Non-pigmented ciliary epithelial cell (primary cell): ENCODE measurements at places on chromosomes 4 and X.

- DNase-seq, result no peak
Measured at GRCh38 chrX:136572030-136572429, 40.0 kb downstream of the VGLL1 start.

GRCh38 chr4:8855818-8856245 is 15.8 kb downstream of the HMX1 start:
- no peak for DNase-seq

DNA sequence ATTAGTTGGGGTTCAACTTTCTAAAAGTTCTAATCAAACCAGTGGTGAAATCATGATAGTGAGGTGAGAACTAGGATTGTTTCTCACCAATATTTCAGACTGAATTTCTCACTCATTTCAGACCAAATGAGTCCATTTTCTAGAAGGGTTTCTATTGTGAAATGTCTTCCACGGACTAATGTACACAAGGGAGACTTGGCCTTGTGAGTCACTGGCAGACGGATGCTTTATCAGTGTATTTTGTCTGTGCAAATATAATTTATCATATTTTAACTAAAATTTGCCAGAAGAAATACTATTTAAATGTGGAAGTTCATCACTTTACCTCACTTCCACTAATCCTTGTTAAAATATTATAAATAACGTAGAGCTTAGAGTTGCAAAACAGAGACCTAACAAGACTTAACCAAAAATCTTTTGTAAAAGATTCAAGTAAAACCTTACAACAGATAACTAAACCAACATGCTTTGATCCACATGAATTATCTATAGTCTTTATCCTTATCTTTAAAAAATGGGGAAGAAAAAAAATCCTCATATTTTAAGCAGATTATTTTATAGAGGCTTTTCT is 506.0 kb upstream of the FAM241A start:
- no peak for DNase-seq

DNA sequence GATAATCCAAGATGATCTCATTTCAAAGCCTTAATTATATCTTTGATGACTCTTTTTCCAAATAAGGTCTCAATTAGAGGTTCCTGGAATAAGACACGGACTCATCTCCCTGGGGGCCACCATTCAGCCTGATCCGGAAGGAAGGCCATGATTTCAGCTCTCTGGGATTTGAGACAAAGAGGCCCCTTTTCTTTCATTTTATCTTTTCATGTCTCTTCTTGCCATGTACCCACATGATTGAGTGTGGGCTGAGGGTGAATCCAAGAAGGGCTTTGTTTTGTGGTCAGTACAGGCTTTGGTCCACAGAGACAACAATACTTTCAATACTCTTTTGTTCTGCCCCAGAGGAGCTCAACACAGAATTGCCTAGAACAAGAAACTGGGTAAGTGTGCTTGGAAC is 261.2 kb downstream of the TRIML1 start:
- DNase-seq, result no peak

DNA sequence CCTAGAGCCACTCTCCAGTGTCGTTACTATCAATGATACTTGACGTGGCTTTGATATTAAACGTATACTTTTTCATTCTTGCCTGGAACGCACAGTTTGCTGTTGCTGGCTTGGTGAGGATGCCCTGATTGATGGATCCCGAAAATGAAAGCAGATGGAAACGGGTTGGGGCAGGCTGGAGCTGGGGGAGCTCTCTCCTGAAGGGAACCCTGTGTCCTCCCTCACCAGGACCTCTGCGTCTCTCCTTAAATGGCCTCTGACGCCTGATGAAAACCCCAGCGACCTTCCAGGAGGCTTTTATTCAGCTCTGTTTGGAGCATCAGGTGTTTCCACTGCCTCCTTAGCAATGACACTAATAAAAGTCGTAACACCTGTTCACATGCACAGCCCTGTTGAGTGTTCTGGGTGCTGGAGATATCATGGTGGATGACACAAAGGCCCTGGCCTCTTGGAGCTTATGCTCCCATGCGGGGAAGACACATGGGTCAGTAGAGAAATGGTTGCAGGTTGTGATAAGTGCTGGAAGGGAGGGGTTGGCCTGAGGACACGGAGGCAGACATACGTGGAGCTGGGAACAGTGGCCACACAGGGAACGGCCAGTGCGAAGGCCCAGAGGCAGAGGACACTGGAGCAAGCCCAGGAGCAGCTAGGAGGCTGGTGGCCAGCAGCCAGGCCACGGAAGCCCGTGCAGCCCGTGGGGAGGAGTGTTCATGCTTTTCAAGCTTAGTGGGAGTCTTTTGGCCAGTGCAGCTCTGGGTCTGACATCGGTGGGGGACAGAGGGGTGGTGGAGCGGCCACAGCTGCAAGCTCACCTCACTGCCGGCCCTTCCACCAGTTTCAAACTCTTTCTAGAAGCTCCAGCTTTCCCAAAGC is 7.5 kb downstream of the MSANTD1 start:
- DNase-seq, result no peak

- no peak for DNase-seq
Measured at GRCh38 chr4:173807347-173807746, 277.3 kb upstream of the HAND2 start.

GRCh38 chrX:53184836-53185235 is 40.2 kb downstream of the KDM5C start:
- peak; percentile 40 for DNase-seq

DNA sequence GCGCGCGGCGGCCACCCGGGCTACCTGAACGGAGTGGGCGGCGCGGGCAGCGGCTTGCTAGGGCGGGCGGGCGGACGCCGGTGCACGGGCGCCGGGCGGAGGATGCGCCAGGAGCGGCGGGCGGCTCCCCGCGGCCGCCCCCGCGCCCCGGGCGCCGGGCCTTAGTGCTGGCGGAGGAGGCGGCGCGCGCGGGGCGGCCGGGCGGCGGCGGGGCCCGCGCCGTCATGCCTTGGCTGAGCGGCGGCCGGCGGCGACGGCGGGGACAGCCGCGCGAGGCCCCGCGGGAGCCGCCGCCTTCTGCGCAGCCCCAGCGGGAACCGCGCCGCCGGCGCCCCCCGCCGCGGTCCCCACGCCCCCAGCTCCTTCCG is 48.2 kb downstream of the CLDN34 start:
- no peak for DNase-seq

- no peak for DNase-seq
Measured at GRCh38 chr4:124433044-124433443, 279.5 kb downstream of the ANKRD50 start.

DNA sequence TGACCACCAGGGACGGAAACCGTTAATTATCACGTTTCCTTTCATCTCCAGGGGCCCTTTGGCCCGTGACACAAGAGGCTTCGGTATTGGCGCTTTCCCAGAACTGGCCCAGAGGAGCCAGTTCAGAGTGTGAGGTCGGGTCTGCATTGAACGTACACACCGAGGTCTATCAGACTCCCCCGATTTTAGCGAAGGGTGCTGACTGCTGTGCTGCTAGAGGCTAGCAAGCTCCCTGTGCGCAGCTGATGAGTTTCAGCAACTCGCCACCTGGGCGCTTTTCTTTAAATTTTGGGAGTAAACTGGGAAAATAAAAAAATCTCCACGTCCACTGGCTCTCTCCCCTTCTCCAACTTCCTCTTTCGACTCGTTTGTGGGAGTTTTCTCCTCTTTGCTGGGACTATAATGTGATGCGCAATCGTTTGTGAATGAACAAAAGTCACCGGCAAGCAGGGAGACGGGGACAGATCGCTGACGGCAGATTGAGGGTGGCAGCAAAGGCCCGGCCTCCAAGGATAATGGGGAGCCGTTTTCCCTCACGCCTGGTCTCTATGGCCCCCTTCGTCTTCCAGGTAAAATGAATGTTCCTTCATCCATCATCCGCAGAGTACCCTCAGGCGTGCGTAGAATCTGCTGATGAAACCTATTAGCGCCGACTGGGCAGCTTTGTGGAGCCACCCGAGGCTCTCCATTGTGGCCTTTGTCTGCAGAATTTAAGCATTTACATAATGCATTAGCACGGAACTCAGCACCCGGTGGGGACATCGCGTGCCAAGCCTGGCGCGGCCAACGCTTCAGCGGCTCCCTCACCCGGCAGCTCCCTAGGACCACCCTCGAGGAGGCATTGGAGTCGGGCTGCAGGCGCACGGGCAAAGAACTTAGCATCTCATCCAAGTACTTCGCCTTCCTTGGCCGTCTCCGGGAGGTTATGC is 1.6 kb upstream of the LRAT start:
- DNase-seq, result no peak

- DNase-seq, result no peak
Measured at GRCh38 chrX:48022100-48022499, 15.3 kb downstream of the SPACA5 start.

DNA sequence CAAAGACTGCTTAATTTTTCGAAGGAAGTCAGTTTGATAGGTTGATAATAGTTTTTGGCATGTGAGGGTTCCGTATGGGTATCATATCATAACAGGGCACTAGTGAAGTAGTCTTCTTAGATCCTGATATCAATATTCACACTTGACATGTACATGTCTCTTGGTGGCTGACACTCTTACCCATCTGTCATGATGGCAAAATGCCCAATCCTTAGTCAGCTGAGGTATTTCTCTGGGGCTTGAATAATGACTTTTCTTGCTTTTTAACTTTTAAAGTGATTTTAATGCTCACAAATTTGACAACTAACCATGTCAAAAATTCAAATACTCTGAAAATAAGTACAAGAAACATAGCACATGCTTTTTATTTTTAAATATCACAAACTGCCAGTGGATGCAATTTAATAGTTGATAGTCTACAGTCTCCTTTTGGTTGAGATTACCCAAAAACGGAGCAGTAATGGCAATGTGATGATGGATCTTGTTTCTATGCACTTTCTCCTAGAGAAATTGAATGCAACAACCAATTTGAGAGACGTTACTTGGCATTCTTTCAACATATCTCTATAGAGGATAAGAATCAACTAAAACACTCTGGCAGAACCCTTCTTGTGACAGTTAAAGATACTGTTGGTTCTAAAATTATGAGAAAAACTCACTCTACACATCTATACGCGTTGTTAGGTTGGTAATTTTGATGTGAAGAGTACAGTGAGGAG is 552.9 kb upstream of the PABPC4L start:
- no peak for DNase-seq

DNA sequence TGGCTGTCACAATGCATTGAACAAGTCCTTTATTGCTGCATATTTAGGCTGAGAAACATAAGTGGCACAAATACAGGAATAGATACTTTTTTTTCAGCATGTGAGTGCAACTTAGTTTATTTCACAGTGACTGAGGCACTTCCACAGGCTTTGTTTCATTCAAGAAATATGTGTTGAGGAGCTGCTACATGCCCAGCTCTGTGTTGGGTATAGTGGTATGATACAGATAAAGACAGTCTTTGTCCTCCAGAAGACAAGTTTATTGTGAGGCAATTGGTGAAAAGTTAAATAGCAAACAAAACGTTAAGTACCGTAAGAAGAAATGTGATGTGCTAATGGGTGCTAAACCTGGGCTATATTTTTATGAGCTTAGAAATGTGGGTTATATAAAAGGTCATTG is 186.4 kb downstream of the SPRY1 start:
- no peak for DNase-seq

DNA sequence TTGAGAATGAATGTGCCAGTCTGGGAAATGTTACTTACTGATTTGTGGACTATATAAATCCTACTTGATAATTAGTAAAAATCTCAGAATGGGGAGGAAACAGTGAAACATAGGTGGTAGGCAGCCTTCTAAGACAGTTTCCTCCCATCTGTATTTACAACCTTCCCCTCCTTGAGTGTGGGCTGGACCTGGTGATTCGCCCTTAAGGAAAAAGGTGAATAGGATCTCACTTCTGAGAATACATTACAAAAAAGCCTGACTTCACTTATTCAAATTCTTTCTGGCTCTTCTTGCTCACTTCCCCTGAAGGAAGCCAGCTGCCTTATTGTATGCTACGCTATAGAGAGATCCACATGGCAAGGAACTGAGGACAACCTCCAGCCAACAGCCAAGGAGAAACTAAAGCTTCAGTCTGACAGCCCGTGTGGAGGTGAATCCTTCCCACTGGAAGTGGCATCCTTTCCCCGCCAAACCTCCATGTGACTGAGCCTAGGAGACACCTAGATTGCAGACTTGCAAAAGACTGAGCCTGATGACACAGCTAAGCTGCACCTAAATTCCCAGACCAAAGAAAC is 585.0 kb downstream of the STPG2 start:
- no peak for DNase-seq

DNA sequence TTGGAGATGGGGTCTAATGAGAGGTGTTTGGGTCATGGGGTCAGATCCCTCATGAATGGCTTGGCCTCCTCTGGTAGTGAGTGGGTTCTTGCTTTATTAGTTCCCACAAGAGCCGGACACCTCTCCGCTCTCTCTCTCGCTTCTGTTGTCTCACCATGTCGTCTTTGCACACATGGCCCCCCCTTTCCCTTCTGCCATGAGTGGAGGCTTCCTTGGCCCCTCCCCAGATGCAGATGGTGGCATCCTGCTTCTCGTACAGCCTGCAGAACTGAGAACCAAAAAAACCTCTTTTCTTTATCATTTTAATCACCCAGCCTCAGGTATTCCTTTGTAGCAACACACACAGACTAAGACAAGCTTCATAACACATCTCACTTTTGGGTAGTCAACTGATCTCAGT is 49.6 kb upstream of the SPRY1 start:
- no peak for DNase-seq

- DNase-seq, result no peak
Measured at GRCh38 chr4:7901311-7901885, 38.3 kb downstream of the AFAP1 start.

DNA sequence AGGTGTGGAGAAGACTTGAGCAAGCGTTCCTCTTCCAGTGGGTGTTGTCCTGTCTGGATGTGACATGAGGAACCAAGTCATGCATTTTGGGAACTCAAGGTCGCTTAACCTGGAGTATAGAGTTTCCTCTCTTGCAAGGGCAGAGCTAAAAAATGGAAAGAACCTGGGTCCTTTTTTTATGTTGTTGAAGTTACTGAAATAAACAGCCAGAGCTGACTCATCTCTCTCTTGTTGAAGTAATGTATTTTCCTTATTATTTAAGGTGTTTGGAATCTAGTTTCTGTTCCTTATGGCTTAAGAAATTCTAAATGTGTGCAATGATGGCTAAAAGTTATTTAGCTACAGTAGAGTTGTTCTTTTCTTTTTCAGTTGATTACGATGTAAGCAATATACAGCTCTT is 314.5 kb downstream of the CAMK2D start:
- DNase-seq, result no peak

GRCh38 chrX:57596516-57596915 is 4.7 kb downstream of the ZXDB start:
- DNase-seq, result no peak

DNA sequence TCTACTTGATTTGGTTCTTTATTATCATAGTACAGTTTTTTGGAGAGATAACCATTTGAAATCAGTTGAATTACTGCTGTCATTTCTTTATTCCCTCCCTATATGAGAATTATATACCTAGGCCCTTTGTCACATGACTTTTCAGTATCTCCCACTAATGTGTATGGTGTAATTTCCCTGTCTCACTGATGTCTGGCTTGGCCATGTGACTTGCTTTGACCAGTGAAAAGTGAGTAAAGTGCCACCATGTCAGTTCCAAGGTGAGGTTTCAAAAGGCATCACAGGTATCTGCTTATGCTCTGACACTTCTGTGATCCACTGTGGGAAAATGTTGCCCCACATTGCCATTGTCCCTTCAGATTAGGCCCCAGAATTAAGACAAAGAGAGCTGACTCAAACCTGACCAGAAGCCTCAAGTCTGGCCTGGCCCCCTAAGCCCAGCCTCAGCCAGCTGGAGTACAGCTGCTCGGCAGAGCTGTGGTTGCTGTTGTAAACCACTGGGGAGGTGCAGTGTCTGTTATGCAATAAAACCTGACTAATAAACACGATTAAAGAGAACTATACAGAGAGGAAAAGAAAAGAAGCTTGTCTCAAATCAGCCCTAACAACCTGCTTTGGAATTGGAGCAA is 27.5 kb downstream of the SETD7 start:
- peak; percentile 73 for DNase-seq

- DNase-seq, result no peak
Measured at GRCh38 chrX:45815441-45815840, 614.8 kb upstream of the DIPK2B start.
